ENCODE measurements at places on chromosomes 6 and 20.

DNA sequence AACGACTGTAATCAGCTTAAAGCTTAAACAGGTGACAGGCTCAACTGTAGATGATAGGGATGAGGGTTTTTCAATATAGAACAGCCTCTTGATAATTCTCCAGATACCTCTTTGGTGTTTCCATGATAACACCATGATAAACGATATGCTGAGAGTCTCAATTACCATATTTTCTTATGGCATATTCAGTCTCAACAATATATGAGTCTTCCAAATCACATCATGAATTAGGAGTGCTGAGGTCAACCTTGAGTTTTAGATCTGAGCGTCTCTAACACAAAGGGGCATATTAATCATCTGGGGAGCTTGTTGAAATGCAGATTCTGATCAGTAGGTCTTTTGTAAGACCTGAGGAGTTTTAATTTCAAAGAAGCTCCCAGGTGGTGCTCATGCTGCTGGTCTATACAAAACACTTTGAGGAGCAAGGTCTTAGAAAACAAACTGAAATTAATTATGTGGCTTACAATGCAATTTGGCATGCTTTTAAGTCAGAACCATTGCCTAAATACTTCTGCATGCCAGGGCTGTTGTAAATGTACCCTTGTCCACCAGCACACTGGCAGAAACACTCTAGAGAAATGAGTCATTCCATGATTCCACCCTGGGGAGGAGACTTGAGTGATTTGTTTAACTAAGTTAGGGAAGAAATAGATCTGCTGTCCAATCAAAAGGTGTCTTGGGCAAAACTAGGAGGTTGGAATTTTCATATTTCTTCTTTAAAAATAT lies 49.6 kb downstream of the PTCHD4 start:
- DNase-seq: no peak

DNA sequence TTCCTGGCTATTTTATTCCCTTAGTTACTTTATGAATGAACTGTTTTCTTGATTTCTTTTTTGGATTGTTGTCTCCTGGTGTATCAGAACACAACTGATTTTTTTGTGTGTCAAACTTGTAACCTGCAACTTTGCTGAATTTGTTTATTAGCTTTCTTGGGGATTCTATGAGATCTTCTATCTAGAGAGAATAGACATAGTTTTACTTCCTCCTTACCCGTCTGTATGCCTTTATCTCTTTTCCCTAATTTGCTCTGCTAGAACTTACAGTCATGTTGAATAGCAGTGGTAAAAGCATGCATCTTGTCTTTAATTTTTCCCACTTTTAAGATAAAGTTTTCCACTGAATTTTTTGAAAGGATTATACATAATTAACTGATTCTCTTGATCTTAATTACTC lies 13.2 kb downstream of the RNF146 start:
- no peak for DNase-seq

DNA sequence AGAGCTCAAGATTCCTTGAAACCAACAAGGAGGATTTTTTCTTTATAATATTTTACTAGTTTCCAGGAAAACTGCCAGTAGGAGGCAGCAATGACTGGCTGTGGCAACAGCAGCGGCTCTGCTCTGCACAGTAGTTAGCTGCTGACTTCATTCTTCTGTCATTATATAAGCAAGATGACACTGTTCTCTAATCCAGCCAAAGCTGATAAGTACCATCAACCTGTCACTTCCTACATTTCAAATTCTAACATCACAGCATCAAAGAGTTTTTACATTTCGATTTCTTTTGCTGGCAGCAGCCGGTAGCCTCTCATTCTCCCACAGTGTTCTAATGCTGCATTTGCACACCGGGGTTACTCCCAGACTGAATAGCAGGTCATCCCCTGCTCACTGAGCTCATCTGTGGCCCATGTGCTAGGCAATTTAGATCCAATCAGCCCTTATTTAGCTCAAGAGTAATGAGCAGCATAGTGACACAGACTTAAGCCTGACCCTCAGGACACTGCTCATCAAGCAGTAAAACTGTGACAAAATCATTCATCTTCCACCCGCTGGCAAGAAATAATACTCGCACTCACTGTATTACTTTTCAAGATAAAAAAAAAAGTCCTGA lies 67.8 kb downstream of the MMS22L start:
- DNase-seq: no peak

DNA sequence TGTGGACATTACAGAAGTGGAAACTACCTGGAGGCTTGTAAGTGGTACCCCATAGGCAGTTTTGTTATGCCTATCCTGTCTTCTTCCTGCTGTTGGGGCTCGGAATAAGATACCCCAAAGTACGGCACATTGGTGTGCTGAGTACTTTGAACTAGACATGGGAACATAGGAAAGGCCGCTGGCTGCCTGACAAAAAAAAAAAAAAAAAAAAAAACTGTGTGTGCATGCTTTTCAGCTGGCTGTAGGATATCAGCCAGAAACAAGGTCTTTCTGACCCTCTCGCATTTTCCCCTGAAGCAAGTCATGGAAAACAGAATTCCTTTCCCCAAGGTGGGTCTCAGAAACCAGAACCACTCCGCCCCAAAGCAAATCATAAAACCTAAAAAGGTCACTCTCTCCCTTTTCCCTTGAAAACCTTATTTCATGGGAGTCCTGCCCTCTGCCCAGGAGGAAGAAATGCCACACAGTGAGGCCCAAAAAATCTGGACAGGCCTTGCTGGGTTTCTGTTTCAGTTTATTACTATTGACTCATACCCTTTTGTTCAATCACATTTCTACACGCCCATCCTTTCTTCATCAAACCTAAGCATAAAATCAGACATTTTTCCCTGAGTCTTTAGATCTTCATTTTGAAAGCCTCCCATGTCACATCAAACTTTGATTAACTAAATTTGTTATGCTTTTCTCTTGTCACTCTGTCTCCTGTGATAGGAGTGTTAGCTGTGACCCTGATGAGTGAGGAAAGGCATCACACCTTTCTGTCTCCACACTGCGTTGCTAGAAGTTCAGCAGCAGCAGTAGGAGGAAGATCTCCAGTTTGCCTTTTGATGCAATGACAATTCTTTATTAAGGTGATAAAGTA lies 17.2 kb downstream of the SLC2A12 start:
- no peak for DNase-seq

GRCh38 chr20:43926287-43927050 lies 11.8 kb downstream of the TOX2 start:
- DNase-seq: no peak

DNA sequence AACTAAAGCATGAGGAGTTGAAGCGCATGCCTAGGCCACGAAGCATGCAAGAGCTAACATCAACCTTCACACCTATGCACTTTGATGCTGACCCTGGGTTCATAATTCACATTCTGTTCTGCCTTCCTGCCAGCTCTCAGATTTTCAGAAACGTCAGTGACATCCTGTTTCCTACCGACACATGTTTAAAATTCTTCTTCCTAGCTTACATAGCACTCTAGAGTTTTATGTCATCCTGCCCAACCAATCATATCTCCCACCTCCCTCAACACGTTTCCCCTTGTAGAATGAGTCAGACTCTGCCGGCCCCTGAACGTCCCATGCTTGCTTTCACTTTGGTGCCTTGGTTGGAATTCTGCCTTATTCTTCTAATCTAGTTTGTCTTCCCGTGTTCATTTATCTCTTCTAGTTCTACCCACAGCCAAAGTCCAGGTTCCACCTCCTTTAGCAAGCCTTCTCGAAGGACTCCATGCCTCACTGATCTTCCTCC lies 97.2 kb upstream of the MAP7 start:
- no peak for DNase-seq

GRCh38 chr6:15776458-15776980 lies 113.7 kb upstream of the DTNBP1 start:
- DNase-seq: no peak

- DNase-seq: no peak
These were observed 161.1 kb downstream of the SLC35B3 start for GRCh38 chr6:8274226-8274625.

- no peak for DNase-seq
These were observed 688.6 kb downstream of the TENT5A start for GRCh38 chr6:81063891-81064290.

GRCh38 chr20:38194971-38195504 lies 30.0 kb upstream of the TGM2 start:
- DNase-seq: no peak

DNA sequence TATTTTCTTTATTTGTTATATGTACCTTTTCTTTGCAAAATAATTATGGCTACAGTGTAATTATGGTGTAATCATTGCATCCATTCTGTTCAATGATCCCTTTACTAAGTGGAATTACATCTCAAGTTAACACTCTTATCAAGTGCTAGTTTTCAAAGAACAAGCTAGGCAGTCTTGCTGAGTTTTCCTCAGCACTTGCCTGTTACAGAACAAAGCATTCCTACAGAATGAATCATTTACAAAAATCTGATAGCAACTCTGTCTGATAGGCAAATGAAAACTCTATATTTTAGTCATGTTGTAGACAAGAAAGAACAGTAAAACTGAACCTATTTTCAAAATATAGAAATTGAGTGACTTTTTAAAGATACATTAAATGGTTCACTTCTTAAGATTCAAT lies 109.8 kb upstream of the POU3F2 start:
- no peak for DNase-seq
